Airway epithelial cell (primary cell): ENCODE measurements at places on chromosomes 2 and 18. TPM values are rescaled to one million over a fixed set of nuclear protein-coding genes. Genes with fewer than 3 reads are reported as not detected.

Gene SLC1A4
- total RNA-seq, result 4.2 and 5.6 TPM in 2 replicates

Gene FAM124B
- not detected in 2 replicates for total RNA-seq

Gene HOXD9
- total RNA-seq, result not detected in 2 replicates

Gene RAMP1
- 3.3 and 4.4 TPM in 2 replicates for total RNA-seq

Gene LRRC30
- not detected in 2 replicates for total RNA-seq

Gene MC2R
- total RNA-seq, result not detected in 2 replicates

Gene GPBAR1
- total RNA-seq, result 0.56 TPM in 1 of 2 replicates, not detected in the other

Gene APCDD1
- total RNA-seq, result 0.28 and 0.35 TPM in 2 replicates

Gene REG3A
- not detected in 2 replicates for total RNA-seq

Gene INHBB
- 0.28 TPM in 1 of 2 replicates, not detected in the other for total RNA-seq

Gene ASPRV1
- 0.21 TPM in 1 of 2 replicates, not detected in the other for total RNA-seq

Gene GAREM2
- total RNA-seq, result 0.05 and 0.42 TPM in 2 replicates

Gene SERPINB13
- 44.9 and 63.0 TPM in 2 replicates for total RNA-seq

Gene SGPP2
- 15.7 and 16.4 TPM in 2 replicates for total RNA-seq

Gene CPS1
- 10.8 TPM in 2 replicates for total RNA-seq

Gene CHRND
- not detected in 2 replicates for total RNA-seq

Gene UGT1A3
- 0.35 TPM in 1 of 2 replicates, not detected in the other for total RNA-seq

Gene CRYBA2
- not detected in 2 replicates for total RNA-seq

Gene NRP2
- 20.4 and 21.5 TPM in 2 replicates for total RNA-seq

Gene SRD5A2
- not detected in 2 replicates for total RNA-seq

Gene IL1R2
- 0.35 TPM in 1 of 2 replicates, not detected in the other for total RNA-seq

Gene WDR75
- total RNA-seq, result 36.6 and 42.1 TPM in 2 replicates

Gene KCNS3
- total RNA-seq, result 13.7 and 16.9 TPM in 2 replicates

Gene NCKAP5
- 1.1 and 1.8 TPM in 2 replicates for total RNA-seq

Gene IL1RL2
- total RNA-seq, result 0.63 and 1.3 TPM in 2 replicates
